Gastrocnemius medialis (tissue), 4 donors: ENCODE measurements at places on chromosomes 16 and 17. TPM values are rescaled to one million over a fixed set of nuclear protein-coding genes. Genes with fewer than 3 reads are reported as not detected.

GRCh38 chr16:22734368-22734767, 79.6 kb upstream of the HS3ST2 start:
- peak overlapping the region; percentile 54 for H3K27ac ChIP-seq
- no peaks in the 10 kb centered on the region for H3K27me3 ChIP-seq
- H3K4me3 ChIP-seq: no peak overlapping the region

DNA sequence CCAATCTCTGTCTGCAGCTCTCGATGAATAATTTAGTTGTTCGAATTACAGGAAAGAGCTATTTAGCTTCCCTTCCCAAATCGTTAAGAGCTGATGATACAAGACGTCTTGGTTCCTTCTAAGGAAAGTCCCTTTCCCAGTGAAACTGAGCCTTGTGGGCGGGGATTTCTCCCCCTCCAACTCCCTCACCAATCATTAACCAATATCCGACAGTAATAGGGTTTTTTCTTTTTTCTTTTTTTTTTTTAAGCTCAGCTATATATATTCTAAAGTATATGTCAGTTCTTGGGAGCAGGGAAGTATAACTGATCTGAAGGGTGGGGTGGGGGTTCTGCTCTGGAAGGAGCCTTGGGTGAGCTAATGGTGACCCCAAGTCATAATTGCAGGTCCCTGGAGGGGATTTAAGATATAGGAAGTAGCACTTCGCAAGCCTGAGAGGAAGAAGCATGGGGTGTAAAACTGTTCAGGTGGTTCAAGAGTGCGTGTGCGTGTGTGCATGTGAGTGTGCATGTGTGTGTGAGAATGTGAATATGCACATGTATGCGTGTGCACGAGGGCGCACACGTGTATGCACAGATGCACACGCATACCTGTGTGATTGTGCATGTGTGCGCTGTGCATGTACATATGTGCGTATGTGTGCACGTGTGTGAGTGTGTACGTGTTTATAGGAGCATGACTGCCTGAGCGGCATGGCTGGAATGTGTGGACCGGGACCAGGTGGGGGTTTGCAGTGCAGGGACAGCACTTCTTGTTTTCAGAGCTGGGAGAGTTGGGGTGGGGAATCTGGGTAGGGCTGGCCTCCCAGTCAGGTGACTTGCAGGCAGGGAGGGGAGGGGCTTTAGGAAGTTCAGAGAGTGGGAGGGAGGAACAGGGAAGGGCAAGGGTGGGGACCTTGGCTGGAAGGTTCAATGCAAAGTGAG, 42.7 kb downstream of the SOCS3 start:
- DNase-seq: no peak
- H3K27ac ChIP-seq: peak overlapping the region; percentile 75
- H3K4me3 ChIP-seq: no peak overlapping the region
- H3K4me1 ChIP-seq: peaks cover 19% of the 10 kb centered on the region

DNA sequence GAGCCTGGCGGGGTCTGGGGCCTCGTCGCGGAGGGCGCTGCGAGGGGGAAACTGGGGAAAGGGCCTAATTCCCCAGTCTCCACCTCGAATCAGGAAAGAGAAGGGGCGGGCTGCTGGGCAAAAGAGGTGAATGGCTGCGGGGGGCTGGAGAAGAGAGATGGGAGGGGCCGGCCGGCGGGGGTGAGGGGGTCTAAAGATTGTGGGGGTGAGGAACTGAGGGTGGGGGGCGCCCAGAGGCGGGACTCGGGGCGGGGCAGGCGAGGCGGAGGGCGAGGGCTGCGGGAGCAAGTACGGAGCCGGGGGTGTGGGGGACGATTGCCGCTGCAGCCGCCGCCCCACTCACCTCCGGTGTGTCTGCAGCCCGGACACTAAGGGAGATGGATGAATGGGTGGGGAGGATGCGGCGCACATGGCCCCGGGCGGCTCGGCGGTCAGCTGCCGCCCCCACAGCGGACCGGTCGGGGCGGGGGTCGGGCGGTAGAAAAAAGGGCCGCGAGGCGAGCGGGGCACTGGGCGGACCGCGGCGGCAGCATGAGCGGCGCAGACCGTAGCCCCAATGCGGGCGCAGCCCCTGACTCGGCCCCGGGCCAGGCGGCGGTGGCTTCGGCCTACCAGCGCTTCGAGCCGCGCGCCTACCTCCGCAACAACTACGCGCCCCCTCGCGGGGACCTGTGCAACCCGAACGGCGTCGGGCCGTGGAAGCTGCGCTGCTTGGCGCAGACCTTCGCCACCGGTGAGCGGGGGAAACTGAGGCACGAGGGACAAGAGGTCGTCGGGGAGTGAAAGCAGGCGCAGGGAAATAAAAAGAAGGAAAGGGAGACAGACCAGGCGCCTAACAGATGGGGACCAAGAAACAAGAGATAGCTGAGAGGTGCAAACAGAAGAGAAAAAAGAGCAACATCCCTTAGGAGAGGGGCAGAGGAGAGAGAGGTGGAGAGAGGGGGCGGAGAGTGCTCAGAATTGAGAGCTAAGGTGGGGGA, at the start of gene PNMT:
Gene PNMT, plus strand, starts transcription at position 509 of the 980 bp plus-strand sequence. Its CDS starts 23 bp downstream, at position 532.
- no peaks in the 10 kb centered on the region for H3K36me3 ChIP-seq
- DNase-seq: no peak
- peak within 1 kb of the TSS; percentile 96 for H3K27ac ChIP-seq
- peak within 1 kb of the TSS; percentile 62 for H3K4me3 ChIP-seq
- H3K27me3 ChIP-seq: no peaks in the 10 kb centered on the region
- H3K4me1 ChIP-seq: peaks cover 66% of the 10 kb centered on the region

GRCh38 chr17:79861413-79862216, 22.4 kb upstream of the CBX4 start:
- H3K4me1 ChIP-seq: no peaks in the 10 kb centered on the region
- no peak for DNase-seq
- H3K4me3 ChIP-seq: no peak overlapping the region
- no peak overlapping the region for H3K27ac ChIP-seq
- peaks cover 33% of the 10 kb centered on the region for H3K27me3 ChIP-seq

DNA sequence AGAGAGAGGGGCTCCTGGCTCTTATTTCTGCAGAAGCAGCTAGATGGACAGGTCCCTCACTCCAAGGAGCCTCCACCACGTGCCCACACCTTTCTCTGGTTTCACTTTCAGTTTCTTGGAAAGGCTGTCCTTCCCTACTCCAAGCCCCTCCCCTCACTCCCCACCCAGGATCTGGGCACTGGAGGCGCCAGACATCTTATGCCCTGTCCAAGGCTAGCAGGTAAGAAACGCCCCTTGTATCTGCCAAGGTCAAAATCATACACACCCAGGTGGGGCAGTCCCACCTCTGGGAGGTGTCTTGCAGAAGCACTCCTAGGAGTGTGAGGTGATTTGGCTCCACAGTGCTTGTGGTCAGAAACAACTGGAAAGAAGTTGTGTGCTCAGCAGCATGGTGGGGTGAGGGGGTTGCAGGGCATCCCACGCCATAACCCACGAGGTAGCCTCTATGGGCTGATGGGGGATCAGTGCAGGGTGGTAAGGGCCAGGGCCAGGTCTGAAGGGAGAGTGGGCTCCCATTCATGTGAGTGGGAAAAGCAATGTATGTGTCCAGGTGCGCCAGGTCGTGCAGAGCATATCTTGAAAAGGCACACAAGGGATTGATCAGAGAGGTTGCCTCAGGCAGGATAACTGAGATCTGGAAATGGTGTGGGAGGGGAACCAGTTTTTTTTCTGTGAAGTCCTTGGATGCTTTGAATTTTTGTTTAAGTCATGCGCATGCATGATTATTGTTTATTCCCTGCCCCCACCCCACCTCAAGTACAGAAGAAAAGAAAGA, 31.8 kb upstream of the PRM1 start:
- H3K27me3 ChIP-seq: no peaks in the 10 kb centered on the region
- H3K36me3 ChIP-seq: no peaks in the 10 kb centered on the region
- H3K4me1 ChIP-seq: no peaks in the 10 kb centered on the region
- H3K27ac ChIP-seq: no peak overlapping the region

- H3K4me1 ChIP-seq: peaks cover 11% of the 10 kb centered on the region
- H3K36me3 ChIP-seq: no peaks in the 10 kb centered on the region
- no peaks in the 10 kb centered on the region for H3K27me3 ChIP-seq
- DNase-seq: no peak
These were observed 2.8 kb upstream of the ATXN2L start for GRCh38 chr16:28820016-28820415.

DNA sequence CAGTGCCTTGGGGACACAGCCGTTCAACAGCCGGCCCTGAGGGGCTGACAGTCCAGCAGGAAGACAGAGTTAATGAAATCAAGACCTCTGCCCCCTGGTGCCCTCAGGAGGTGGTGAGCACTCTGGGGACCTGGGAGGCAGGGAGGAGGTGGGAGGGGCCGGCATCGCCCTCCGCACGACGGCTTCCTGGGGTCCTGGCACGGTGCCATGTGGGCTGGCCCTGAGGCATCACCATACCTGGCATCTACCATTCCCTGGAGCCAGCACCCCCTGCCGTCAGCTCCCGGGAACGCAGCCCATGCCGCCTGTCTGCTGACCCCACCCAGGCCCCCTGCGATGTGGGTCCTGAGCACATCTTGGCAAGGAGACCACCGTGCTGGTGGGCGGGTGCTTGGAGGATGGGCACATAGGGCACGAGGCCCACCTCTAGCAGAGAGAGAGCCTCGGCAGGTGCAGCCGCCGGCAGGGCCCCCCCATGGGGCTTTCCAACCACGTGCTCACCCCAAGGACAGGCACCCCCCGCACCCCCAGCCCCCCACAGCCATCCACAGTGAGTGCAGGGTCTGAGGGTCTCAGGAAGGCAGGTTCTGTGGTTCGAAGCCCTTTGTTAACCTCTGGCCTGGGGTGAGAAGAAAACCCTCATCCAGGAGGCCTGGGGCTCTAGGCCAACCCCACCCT, 52.5 kb downstream of the ZFPM1 start:
- H3K27me3 ChIP-seq: no peaks in the 10 kb centered on the region
- no peak overlapping the region for H3K4me3 ChIP-seq
- no peak overlapping the region for H3K27ac ChIP-seq
- no peak for DNase-seq

- peaks cover 70% of the 10 kb centered on the region for H3K27me3 ChIP-seq
- peaks cover 9% of the 10 kb centered on the region for H3K4me1 ChIP-seq
- H3K27ac ChIP-seq: no peak overlapping the region
- H3K4me3 ChIP-seq: peak overlapping the region; percentile 17
- no peaks in the 10 kb centered on the region for H3K36me3 ChIP-seq
These were observed 1.2 kb upstream of the CBLN1 start for GRCh38 chr16:49282690-49283375.

- no peak overlapping the region for H3K27ac ChIP-seq
- no peaks in the 10 kb centered on the region for H3K27me3 ChIP-seq
- H3K36me3 ChIP-seq: no peaks in the 10 kb centered on the region
- no peak overlapping the region for H3K4me3 ChIP-seq
- no peak for DNase-seq
These were observed 34.4 kb downstream of the GDPD1 start for GRCh38 chr17:59254742-59255141.

- no peaks in the 10 kb centered on the region for H3K36me3 ChIP-seq
- no peak for DNase-seq
- H3K27me3 ChIP-seq: no peaks in the 10 kb centered on the region
- H3K27ac ChIP-seq: no peak overlapping the region
- no peaks in the 10 kb centered on the region for H3K4me1 ChIP-seq
These were observed 39.3 kb downstream of the PITPNM3 start for GRCh38 chr17:6517062-6517461.

GRCh38 chr17:63786117-63786516, 12.1 kb downstream of the DDX42 start:
- H3K4me3 ChIP-seq: no peak overlapping the region
- H3K36me3 ChIP-seq: no peaks in the 10 kb centered on the region
- DNase-seq: no peak
- H3K27ac ChIP-seq: peak overlapping the region; percentile 71

ALDH3A1 gene
- total RNA-seq: 0.18 TPM

TNFRSF13B gene
- total RNA-seq: not detected

CDRT15L2 gene
- total RNA-seq: not detected

KDM6B gene
- total RNA-seq: 8.2 TPM

ANKRD40 gene
- 103 TPM for total RNA-seq

GINS3 gene
- 1.2 TPM for total RNA-seq

TVP23A gene
- not detected for total RNA-seq

IRF8 gene
- 2.9 TPM for total RNA-seq
